ENCODE measurements at places on chromosomes 13 and 19.

DNA sequence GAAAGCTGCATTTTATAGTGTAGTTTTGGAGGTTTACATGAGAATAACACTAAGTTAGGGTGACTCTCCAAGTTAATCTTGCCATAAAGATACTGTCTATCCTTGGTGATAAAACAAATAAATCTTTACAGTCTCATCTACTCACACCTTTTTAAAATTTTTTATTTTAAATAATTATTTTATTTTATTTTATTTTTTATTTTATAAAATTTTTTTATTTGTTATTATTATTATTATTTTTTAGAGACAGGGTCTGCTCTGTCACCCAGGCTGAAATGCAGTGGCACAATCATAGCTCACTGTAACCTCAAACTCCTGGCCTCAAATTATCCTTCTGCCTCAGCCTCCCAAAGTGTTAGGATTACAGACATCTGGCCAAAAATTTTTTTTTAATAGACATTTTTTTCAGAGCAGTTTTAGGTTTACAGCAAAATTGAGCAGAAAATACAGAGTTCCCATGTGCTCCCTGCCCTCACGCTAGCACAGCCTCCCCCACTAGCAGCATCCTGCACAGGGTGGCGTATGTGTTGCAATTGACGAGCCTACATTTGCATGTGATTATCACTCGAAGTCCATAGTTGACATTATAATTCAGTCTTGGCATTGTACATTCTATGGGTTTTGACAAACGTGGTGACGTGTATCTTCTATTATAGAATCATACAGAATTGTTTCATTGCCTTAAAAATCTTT, 41.0 kb downstream of the RASL11A start:
- no peak for DNase-seq

GRCh38 chr13:102176846-102177245, 225.0 kb downstream of the FGF14 start:
- no peak for DNase-seq

DNA sequence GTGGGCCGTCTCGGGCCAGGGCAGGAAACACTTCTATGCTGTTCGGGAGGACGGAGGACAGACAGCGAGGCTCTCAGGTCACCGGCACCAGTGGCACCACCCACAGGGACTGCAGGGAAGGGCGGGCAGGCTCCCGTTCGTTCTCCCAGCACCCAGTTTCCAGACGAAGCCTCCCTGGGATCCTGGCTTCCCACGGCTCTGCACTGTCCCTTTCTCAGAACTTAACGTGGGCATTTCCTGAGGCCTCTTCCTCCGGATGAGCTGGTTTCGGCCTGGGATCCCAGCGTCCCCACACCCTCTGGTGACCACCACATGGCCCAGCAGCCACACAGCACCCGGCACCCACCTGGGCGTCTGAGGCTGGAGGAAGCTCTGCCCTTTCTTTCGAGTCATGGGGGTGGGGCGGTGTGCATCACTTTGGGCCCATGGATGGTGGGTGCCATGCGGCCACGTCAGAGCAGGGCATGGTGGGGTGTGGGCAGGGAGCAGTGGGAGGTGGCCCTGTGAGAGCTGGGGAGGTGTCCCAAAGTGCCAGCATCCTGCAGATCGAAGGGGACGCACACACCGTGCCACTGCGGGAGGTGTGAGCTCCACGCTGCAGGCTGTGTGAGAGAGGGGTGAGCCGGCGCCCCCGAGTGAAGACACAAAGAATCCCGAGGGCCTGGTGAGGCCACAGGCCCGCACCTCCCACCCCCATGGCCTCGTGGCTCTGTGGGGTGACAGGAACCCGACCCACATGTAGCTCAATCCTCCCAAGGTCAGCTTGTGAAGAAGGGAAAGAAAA, 38.7 kb upstream of the GRTP1 start:
- DNase-seq: no peak

DNA sequence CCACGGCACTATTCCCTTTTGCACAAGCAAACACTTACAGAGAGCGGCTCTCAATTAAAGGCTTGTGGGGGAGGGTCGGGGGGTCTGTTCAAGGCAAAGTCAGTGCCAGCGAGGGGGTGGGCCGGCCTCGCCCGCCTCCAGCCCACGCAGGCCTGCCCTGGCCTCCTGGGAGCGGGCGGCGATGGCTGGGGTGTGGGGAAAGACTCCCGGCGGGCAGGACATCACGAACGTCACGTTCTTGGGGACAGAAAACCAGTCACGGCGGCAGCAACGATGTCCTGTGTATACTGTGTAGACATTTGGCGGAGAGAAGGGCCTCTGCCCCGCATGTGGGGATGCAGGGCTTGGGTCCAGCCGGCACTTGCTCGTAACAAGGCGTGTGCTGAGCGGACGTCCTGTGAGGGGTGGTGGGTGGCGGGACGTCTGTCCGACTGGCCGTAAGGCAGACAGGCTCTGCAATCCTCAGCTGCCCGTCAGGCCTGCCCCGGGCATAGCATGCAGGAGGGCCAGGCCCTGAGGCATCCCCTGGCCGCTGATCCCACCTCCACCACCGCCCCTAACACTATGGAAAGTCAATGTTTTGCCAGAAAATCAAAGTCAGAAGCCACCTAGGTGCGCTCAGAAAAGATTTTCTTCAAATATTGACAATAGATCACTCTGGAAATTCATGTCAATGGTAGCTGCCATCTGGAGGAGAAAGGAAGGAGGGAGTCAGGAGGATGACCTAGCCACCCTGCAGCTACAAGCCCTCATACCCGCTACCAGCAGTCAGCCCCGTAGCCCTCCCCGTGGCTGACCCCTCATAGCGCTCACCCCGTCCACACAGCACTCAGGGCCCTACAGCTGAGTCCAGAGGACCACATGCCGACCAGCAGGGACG, 5.8 kb upstream of the EPHX3 start:
- DNase-seq: no peak

GRCh38 chr19:29793116-29793727, 18.6 kb upstream of the CCNE1 start:
- DNase-seq: no peak

- no peak for DNase-seq
Measured at GRCh38 chr19:45349430-45349941, 8.9 kb downstream of the KLC3 start.

GRCh38 chr13:23651887-23652286, 81.7 kb downstream of the TNFRSF19 start:
- no peak for DNase-seq

DNA sequence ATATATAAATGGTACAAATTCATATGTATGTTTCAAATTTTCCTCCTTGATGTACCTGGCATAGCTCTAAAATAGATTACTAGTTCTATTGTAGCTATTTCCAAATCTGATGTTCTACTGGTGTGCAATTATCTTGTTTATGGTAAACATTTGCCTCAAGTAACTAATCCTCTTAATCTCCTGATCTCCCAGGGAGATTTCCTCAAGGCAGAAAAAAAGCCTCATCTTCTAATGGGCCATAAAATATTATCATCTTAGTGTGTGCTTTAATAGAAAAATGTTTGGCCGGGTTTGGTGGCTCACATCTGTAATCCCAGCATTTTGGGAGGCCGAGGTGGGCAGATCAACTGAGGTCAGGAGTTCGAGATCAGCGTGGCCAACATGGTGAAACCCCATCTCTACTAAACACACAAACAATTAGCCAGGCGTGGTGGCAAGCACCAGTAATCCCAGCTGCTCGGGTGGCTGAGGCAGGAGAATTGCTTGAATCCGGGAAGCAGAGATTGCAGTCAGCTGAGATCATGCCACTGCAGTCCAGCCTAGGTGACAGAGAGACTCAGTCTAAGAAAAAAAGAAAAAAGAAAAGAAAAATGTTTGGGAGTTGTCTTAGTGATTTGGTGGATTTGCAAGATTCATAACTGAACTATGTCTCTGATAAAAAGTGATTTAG, 498.9 kb upstream of the SLITRK5 start:
- no peak for DNase-seq

DNA sequence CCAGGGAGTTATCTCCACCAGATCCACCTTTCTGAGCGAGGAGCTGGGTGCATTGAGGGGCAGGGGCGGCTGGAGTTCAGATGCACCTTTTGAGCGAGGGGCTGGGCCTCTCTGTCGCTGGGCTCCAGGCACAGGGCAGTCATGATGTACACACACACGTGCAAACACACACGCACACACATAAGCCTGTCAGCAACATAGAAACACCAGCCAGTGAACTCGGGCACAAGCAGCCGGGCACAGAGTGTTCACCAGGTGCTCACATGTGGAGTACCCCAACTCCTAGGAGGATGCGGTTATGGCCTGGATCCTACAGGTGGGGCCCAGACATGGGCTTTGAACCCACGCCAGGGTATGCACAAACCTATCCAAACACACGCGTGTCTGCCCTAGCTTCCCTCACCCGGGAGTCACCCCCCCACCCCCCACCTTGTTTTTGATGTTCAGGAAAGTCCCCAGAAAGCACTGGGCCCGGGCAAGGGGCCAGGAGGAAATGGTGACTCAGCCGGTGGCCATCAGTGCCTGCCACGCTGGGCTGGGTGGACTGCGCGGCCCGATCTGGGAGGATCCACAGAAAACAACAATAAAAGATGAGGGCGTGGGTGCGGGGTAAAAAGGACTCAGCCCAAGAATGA, 13.3 kb downstream of the ARRDC2 start:
- peak; percentile 74 for DNase-seq

GRCh38 chr13:24713022-24713421, 32.8 kb downstream of the ATP12A start:
- DNase-seq: no peak

DNA sequence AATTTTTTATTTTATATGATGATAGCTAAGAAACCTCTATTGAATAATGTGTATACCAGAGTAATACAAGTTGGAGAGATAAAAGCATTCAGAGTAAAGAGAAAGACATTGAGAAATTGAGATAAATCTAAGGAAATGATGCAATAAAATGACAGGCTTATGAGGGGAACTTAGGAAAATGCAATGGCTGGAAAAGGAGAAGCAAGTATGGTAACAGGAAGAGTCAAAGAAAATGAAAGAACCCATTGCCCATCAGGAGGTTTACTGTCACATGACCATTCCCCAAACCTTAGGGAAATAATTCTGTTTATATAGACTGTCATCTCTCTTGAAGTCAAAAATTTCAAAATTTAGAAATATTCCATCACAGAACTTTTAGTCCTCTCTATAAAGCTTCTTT, 808.0 kb upstream of the PRR20A start:
- no peak for DNase-seq

GRCh38 chr13:59691501-59692066, 472.1 kb downstream of the DIAPH3 start:
- DNase-seq: no peak

GRCh38 chr13:71879129-71879535, 12.1 kb upstream of the DACH1 start:
- DNase-seq: peak; percentile 18

GRCh38 chr19:5536337-5536894, 31.3 kb downstream of the TINCR start:
- DNase-seq: peak; percentile 76

GRCh38 chr13:42855410-42855809, 74.0 kb downstream of the FAM216B start:
- DNase-seq: no peak

GRCh38 chr13:33676045-33676989, 141.6 kb upstream of the RFC3 start:
- DNase-seq: peak; percentile 75

- no peak for DNase-seq
Measured at GRCh38 chr13:71515744-71516038, 351.3 kb downstream of the DACH1 start.

DNA sequence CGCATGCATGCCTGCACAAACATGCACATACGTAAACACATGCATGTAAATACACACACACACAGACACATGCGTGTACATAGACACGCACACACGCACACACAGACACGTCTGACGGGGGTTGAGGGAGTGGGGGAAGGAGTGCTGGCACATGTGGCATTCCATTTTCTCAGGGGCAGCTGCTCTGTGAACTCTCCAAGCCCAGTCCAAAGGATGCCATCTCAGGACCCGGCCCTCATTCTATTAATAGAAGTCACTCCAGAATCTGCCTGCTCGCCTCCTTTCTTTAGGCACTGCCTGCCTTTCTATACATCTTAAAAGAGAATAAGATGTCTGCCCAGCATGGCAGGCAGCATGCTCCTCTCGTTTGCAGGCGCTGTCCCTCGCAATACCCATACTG, 5.3 kb downstream of the ARHGEF7 start:
- DNase-seq: no peak

DNA sequence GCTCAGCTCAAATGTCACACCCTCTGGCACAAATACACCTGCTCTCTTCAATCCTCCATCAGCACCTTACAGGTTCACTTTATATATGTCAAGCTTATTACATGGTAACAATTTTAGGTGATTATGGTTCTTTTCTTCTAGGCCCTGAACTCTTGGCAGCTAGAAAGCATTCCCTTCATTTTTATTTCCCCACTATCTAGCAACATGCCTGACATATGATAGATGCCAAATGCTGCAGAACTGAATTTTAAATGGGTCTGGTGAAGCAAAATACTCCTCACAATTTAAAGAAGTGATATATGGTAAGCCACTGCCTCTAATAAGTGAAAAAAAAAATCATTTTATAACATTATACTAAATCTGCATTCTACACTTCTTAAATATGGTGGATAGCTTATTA, 95.2 kb downstream of the USP12 start:
- no peak for DNase-seq

DNA sequence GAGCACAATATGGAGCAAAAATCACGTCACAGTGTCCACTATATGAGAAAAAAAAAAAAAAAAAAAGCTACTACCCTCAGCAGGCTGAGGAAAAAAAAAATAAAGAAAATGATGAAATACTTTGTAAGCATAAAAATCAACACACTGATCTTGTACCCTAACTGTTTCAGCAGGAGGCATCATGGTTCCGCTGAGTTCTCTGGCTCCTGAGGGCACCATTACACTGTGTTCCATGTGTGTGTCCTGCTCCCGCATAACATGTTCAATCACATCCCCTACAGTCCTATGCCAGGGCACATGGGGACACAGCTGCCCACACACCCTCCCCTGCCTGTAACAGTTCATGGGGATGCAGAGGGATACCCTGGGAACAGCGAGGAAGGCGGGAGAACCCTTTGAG, 33.5 kb downstream of the DOCK9 start:
- no peak for DNase-seq

DNA sequence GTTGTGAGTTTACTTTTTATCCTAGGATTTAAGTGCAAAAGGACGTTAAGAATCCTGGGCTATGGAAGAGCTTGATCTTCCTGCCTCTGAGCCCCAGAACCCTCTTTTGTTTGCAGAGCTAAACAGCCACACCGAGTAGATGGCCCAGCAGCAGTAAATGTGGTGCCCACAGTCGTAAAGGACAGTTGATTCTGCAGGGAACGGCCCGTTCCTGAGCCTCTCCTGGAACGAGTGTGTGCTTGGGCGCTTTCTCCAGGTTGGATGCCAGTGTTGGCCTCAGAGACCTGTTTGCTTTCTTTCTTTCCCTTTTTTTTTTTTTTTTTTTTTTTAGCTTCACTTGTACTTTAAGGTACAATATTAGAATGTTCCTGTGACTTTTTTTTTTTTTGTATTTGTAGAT, 41.7 kb downstream of the SPATA13 start:
- DNase-seq: no peak

GRCh38 chr13:73754727-73755292, 379.4 kb downstream of the KLF12 start:
- DNase-seq: no peak

DNA sequence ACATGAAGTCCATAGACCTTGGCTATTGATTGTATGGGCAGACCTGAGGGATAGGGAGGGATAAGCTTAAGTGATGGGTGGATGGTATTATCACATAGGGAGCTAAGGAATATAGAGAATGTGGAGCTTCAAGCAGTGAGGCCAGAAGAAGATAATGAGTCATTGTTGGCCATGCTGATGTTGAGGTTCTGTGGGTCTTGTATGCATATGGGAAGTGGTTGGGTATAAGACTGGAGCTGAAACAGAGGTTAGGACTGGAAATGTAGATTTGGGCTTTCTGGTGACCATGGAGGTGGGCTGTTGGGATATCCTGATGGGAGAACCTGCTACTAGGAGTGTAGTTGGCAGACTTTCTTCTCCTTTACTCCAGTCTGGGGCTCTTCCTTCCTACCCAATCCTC, 73.7 kb upstream of the TSC22D1 start:
- no peak for DNase-seq
